ENCODE measurements at places on chromosomes 3 and 15. TPM values are rescaled to one million over a fixed set of nuclear protein-coding genes. Genes with fewer than 3 reads are reported as not detected.

DNA sequence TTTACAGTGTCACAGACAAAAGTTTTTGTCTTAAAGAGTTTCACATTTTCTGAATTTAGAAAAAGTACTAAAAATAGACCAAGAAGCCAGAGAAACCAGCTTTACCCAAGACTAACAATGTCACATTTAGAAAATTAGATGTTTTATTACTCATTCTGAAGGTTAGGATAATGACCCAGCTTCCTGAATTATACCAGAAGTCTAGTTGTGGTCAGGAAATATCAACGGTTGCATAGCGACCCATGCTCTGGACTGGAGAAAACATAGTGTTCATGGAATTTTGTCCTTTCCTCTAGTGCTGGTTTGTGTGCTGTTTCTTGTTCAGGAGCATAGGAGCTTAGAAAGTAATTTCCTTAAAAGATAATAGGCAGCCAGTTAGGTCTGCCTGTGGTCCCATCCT is 59.0 kb downstream of the DPPA2 start:
- H3K27me3 ChIP-seq = no peaks in the 10 kb centered on the region
- H3K36me3 ChIP-seq = no peaks in the 10 kb centered on the region
- no peak overlapping the region for H3K27ac ChIP-seq

DNA sequence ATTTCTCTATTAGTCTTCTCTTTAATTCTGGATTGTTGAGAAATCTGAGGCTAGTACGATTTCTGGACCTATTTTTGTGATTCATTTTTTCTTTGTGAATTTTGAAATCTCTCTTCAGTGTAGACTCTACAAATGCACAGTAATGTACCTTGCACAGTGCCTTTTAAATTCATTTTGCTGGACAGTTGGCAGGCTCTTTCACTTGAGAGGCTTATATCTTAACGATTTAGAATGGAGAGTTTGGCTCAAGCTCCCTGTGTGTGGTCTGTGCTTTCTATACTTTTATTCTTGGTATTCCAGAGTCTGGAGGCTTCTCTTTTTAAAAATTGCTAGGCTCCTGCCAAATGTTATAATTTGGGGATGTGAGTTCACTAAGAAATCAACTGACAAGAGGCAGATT is 8.8 kb downstream of the CRYBG3 start:
- H3K27ac ChIP-seq = no peak overlapping the region
- no peaks in the 10 kb centered on the region for H3K27me3 ChIP-seq
- H3K36me3 ChIP-seq = no peaks in the 10 kb centered on the region
- H3K4me1 ChIP-seq = no peaks in the 10 kb centered on the region
- no peak overlapping the region for H3K4me3 ChIP-seq

The CDHR4 gene
- total RNA-seq = 37.7 TPM

GRCh38 chr3:65130782-65131181 is 443.0 kb upstream of the ADAMTS9 start:
- no peak overlapping the region for H3K27ac ChIP-seq
- H3K4me1 ChIP-seq = peaks cover 4% of the 10 kb centered on the region

All from ovary (tissue), 10 donors.